Fibroblast of lung (primary cell): ENCODE measurements at places on chromosomes 13 and 19.
A peak's percentile ranks its signal among the peaks of the same experiment; 100 is the strongest.

DNA sequence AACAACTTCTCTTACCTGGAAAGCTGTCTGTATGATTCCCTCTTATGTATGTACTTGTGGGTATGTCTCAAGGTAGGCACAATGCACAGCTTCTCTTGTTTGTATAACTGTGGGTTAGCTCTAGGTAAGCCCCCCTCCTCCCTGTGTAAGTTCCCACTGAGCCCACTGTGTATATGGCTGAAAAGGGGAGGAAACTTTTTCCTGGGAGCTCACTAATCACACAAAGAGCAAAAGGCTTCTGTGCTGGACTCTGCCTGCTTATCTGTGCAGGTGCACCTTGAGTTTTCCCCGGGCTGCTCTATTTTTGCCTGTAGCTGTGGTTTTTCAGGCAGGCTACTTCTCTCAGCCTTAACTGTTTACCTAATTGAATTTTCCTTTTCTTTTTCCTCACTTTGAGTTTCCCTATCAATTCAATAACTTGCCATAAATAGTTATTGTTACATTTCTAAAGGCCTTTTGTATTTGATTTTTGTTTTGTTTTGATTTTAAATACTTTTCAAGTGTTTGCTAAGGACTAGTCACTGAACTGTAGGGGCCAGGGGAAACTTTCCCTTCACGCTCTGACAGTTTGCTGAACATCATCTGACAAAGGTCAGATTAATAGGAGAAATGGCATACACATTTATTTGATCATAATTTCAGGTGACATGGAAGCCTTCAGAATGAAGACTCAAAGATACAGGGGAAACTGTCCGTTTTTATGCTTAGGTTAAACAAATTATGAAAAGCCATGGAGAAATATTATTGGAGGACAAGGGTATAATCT lies 423.5 kb upstream of the ATXN8OS start:
- no peak for DNase-seq

- no peak for DNase-seq
These were observed 5.3 kb downstream of the CPAMD8 start for GRCh38 chr19:17021328-17021727.

DNA sequence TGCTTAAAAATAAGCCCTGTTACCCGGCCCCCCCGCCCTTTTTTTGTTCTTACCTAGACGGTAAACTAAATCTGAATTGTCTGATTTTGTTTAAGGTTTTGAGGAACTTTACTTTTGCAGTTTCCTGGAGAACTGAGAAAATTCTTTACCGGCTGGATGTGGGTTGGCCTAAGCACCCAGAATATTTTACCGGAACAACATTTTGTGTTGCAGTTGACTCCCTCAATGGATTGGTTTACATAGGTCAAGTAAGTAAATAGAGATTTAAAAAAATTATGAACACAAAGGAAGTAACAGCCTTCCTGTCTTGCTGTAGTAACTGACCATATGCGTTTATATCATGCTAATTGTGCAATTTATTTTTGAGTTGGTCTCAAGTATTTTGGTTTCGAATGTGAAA lies 785 bp downstream of the NHLRC3 start:
- no peak for DNase-seq

DNA sequence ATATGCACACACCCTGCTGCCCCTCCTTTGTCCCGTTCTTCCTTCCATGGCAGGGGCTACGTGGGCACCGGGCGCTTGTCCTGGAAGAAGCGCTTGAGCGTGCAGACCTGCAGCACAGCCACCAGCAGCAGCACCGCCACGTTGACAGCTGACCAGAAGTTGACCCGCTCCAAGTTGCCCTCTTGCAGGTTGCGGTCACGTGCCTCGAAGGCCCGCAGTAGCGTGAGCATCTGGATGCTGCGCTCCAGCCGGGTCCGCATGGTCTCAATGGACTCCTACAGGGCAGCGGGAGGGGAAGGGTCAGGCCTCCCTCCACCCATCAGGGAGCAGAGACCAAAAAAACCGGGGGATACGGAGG lies 3.1 kb downstream of the TMED1 start:
- no peak for DNase-seq

- no peak for DNase-seq
These were observed 19.3 kb upstream of the LGALS13 start for GRCh38 chr19:39582891-39583625.

DNA sequence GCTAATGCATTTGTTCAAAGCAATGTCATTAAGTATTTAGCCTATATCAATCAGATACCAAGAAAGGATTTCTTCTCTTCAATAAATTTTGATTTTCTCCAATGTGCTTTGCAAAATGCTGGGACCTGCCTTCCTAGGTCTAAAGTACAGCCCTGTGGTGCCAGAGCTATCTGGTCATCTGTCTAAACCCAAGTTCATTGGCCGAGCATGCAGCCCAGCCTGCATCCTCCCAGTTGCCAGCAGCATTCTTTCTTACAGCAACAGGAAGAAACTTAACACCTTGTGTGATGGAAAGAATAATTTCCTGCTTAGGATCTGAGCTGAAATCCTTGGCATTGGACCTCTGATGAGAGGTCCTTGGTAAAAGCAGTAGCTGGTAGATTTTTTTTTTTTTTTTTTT lies 310.0 kb downstream of the RBM26 start:
- no peak for DNase-seq

DNA sequence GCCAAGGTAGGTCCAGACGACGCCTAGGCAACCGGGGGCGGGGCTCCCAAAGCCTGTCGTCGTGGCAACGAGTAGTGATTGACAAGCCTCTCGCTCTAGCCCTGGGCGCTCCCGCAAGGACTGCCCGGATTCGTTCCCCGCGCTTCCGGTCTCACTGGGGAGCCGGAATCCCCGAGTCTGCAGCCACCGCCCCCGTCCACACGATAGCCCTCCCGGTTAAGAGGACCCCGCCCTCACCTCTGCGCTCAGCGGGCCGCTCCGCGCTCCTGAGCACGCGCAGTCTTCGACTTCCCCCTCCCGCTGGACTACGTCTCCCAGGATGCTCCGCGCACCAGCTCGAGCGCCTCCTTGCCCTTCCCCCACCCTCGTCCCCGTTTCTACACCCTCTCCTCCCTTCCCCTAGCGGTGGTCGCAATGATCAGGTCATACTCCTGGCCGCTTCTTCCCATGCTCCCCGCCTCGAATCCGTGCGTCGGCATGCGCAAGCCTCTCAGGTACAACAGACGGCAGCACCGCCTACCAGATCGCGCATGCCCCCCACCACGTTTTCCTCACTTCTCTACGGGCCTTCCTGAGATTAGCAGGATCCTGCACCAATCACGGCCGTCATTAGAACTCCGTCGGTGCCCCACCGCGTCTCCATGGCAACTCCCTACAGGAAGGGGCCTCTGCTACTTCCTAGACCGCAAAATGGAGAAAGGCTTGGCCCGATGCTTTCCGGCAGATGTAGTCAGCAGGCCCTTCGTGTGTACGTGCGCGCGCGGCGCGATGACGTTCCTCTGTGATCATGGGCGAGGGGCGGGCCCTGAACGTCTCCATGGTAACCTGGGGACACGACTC lies at the start of gene MZF1:
Gene MZF1 (minus strand): TSS at position 518 of the 840 bp plus-strand sequence. CDS start 1,946 bp downstream, outside the sequence.
- DNase-seq, result peak; percentile 100

- peak; percentile 94 for DNase-seq
These were observed 15.8 kb upstream of the ZNF43 start for GRCh38 chr19:21851596-21852345.

DNA sequence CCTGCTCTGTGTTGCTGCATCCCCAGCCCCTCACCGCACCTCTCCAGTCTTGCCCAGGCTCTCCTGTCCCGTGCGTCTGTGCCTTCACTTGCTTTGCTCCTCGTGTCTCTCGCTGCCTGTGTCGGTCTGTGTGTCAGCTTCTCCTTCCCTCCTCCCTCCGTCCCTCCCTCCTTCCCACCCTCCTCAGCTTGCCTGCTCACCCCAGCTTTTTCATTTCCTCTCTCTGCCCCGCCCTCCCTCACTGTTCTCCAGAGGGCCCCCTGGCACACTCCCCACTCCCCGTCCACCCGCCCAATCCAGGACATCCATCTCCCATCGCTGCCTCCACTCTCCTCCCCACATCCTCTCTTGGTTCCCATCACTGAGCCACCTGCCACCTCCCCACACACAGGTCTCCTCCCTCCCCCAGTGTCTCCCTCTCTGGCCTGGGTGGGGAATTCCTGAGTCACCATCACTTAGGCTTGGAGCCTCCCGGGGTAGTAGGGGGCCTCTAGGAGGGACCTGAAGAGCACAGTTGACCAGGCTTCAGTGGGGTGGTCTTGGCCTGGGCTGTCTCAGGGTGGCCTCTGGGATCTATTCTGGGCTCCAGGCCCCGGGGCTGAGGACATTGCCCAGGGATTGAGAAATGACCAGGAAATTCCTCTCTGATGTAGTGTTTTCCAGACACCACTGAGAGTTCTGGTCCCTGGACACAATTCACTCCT lies at the start of gene PTGIR:
Gene PTGIR (minus strand): TSS at position 132 of the 704 bp plus-strand sequence. CDS start 864 bp downstream, outside the sequence.
- DNase-seq, result peak; percentile 67

GRCh38 chr19:3360421-3361383 lies 5.7 kb upstream of the NFIC start:
- no peak for DNase-seq

GRCh38 chr13:85347251-85347650 lies 452.0 kb downstream of the SLITRK6 start:
- peak; percentile 43 for DNase-seq

GRCh38 chr19:8097198-8097597 lies 44.6 kb downstream of the CCL25 start:
- no peak for DNase-seq

DNA sequence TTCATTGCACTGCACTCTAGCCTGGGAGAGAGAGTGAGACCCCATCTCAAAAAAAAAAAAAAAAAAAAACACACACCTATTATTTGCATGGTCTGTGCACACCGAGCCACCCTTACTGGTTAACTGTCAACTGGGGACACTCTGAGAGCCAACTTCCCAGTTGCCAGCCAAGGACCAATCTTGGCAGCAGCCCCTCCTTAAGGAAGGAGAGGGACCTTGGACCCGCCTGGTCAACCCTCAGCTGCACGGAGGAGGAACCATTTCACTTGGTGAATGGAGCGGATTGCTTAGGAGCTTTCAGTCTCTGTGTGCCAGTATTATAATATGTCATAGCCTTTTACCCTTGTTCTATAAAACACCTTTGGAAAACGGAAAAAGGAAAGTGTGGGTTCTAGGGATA lies 24.9 kb downstream of the MICOS13 start:
- DNase-seq, result no peak

DNA sequence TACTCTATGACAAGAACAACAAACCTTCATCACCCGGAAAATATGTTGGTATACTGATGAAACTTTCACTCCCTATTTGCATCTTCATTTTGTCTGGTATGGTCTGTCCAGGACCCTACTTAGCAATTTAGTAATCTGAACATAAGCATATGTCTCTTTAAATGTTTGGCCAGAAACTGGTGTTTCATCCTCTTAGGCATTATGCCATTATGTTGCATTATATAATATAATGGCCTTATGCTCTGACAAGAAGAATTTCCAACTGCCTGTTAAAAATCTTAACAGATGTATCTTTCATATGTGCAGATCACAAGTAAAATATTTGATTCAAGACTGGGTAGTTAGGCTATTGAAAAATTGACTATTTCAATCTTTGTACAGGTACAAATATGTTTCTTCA lies 610.6 kb upstream of the PRR20A start:
- no peak for DNase-seq

GRCh38 chr19:45418802-45419201 lies 4.9 kb downstream of the ERCC1 start:
- DNase-seq, result no peak

DNA sequence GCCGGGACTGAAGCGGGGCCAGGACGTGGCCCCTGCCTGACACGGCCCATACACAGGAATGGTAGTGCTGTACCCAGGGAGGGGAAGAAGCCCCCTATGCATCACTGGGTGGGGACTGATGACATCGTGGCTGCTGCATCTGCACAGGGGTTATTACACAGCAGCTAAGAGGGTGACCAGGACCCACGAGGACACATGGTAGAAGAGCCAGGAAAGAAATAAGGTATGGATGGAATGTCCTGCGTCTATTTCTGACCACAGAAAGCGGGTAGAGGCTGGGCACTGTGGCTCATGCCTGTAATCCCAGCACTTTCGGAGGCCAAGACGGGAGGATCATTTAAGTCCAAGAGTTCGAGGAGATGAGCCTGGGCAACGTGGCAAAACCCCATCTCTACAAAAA lies 24.1 kb downstream of the DCAF15 start:
- DNase-seq, result no peak

DNA sequence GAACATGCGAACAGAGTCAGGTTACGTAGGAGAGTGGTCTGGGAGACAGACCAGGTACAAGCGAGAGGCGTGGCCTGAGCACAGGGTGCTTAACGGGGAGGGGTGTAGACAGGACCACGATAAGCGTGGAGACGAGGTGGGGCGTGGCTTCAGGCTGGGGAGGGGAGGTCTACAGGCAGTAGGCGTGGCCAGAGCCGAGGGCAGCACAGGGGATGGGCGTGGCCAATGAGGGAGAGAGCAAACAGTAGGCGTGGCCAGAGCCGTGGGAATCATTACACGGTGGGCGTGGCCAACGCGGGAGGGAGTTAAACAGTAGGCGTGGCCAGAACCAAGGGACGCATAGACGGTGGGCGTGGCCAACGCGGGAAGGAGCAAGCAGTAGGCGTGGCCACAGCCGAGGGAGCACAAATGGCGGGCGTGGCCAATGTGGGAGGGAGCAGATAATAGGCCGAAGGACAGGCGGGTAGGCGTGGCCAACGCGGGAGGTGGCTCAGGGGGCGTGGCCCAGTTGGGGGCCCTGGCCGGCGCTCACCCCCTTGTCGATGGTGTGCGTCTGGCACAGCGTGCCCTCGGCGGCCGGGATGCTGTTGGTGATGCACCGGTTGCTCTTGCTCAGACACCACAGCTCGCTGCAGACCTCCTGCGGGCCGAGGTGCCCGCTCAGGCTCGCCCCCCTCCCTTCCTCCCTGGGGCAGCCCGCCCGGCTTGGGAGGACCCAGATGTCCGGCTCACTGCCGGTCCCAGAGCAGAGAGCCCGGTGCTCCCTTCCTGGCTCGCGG lies 15.2 kb upstream of the MYO1F start:
- DNase-seq, result peak; percentile 92
